Activated CD4-positive, alpha-beta memory T cell treated with anti-CD3 and anti-CD28 coated beads, Interleukin-2, amount 10 ng/mL, durations not matched to agents 7 days and 5 days (primary cell): ENCODE measurements at places on chromosomes 4 and X. TPM values are rescaled to one million over a fixed set of nuclear protein-coding genes. Genes with fewer than 3 reads are reported as not detected.
A peak's percentile ranks its signal among the peaks of the same experiment; 100 is the strongest.

DNA sequence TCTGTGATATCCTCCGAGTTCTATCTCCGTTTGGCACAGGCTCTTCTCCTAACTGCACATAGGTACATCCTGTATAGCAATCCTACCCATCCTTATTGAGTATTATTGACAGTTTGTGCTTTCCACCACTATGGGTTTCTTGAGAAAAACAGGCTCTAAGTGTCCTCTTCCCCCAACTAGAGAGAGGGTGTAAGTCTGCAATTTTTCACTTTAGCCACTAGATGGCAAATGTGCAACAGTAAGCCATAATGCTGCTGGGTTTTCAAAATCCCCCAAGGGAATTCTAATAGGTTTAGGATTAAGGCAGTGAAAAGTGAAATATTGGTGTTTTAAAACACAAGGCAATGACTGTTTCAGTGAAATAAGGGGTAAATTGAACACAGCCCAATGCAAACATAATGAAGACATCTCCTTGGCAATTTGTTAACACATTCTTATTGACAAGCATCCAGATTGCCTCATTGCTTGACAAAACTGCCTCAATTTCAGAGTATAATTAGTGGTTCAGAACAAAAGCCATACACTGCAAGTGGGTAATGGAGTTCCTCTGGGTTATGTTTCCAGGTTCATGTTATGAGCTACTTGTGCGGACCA lies 239.0 kb upstream of the HTR2C start:
- DNase-seq: no peak

- DNase-seq: no peak
Observed at GRCh38 chr4:124902001-124902515, 189.5 kb upstream of the ANKRD50 start.

DNA sequence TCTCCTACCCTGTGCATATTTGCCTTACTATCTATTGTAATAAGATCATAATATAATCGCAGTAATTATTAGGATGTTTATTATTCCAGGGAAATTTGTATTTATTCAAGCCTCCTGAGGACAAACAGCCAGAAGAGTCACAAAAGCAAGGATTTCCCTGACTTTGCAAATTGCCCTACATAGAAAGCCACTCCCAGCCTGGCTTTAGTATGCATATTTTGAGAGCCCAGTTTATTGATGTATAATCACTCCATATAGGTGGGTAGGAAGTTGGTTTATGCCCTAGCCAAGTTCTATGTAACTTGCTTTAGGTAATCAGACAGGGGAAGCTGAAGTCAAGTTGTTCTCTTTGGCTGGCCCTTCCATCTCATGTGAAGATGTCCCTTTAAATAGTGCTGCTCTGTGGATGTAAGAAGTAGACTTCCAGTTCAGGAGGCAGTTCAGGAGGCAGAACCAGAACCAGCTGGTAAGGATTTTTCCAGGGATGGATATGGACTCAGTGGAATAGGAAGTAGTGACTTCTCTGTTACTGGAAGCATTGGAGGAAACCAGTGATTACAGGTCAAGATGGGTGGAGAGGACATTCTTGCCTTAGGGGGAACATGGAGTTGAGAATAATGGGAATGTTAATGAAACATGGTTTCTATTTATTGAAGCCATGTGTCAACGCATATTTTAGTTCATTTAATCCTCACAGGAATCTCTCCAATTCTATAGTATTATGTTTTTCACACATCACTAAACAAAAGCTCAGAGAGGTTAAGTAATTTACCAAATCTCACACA lies 70.5 kb upstream of the KIT start:
- no peak for DNase-seq

GRCh38 chr4:121950212-121950679 lies 1.6 kb downstream of the TRPC3 start:
- DNase-seq: peak; percentile 85

DNA sequence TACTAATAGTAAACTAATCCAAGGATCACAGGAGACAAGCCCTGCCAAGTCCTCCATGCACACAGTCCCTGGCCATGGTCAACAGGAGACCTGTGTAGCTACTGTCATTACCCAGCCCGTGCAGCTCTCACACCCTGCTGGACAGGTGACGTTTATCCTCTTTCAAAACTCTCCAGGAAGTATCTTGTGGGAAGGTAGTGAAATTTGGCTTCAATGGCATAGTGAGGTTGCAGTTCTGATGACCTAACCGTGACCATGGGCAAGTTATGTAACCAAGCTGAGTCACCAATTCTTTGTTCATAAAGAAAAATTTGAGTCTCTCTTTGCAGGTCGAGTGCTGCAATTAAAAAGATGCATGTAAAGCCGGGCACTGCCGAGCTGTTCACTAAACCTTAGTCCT lies 11.3 kb upstream of the SLC2A9 start:
- DNase-seq: no peak

DNA sequence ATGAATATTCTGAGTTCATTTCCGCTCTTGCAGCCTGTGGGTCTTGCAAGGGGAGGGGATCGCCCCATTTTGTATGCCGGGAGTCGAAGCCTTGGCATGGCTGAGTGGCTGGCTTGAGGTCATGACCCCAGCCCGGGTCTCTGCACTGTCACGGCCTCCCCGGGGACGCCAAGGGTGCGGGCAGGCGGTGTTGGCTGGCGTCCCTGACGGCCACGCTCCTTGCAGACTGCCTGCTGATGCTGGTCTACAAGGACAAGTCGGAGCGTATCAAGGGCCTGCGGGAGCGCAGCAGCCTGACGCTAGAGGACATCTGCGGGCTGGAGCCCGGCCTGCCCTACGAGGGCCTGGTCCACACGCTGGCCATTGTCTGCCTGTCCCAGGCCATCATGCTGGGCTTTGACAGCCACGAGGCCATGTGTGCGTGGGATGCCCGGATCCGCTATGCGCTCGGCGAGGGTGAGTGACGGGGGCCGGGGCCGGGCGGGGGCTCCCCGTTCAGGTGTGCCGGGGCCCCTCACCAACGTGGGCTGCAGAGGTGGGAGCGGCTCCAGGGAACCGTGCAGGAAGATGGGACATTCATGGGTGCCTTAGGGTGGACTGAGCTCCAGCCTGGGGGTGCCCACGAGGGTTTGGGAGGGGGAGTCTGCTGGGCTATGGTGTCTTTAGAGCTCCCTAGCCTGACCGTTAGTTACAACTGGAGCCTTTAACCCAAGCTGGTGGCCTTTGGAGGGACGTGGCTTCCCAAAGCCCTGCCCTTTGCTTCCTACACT lies 10.3 kb downstream of the DOK7 start:
- DNase-seq: no peak

GRCh38 chrX:22526339-22526738 lies 253.6 kb downstream of the CBLL2 start:
- no peak for DNase-seq

GRCh38 chr4:5821665-5822358 lies 71.1 kb downstream of the CRMP1 start:
- DNase-seq: no peak

GRCh38 chr4:70749313-70749712 lies 27.5 kb downstream of the RUFY3 start:
- no peak for DNase-seq

DNA sequence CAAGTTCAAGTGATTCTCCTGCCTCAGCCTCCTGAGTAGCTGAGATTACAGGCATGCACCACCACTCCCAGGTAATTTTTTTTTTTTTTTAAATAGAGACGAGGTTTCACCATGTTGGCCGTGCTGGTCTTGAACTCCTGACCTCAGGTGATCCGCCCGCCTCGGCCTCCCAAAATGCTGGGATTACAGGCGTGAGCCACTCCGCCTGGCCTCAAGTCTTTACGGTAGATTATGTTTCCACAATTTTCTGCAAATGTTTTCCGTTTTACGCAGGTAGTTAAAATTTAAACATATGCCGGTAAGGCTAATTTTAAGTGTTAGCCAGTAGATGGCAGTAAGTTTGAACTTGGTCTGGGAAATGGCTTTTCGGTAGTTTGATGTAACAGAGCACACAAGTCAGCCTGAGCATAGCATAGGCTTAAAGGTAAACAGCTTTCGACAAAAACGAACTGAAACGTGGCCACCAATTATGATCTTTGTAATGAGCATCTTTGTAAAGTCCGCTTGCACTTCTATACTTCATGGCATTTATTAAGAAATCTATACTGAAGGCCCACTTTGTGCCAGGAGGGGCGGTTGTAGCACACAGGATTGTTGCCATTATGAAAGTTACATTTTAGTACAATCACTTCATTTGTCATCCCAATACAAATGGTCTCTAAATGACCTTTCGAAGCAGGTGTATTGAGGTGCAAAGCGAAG lies 31.1 kb downstream of the CCKAR start:
- DNase-seq: no peak

GRCh38 chrX:107480272-107480671 lies 30.8 kb downstream of the FRMPD3 start:
- no peak for DNase-seq

DNA sequence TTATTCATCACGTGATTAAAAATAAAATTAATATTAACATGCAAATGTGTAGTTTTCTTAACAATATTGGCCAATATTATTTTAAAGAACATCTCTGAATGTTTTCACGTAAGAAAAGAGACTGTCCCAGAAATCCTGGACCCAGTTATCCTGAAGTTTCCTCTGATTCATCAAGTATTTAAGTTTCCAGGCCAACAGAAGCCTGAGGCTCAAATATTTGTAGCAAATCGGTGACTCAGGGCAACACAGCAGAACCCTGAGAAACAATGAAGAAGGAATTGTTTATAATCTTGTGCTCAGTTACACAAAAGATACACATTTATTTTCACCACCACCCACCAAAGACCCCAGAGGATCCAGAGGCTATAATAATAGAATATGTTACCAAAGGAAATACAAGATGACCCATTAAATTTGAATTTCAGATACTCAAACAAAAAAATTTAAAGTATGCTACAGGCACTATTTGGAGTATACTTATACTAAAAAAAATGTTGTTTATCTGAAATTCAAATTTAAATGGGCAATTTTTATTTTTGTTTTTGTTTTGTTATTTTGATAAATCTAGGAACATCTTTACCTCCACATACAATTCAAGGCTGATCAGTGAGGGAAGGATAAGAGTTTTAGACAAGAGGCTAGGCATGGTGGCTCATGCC lies 33.9 kb upstream of the SLC7A11 start:
- no peak for DNase-seq

- DNase-seq: no peak
Observed at GRCh38 chr4:98626350-98626749, 32.1 kb downstream of the TSPAN5 start.

DUX4 gene
- total RNA-seq: not detected

PAGE2 gene
- not detected for total RNA-seq

BTK gene
- total RNA-seq: 0.10 TPM

GPR50 gene
- total RNA-seq: not detected

RNF175 gene
- not detected for total RNA-seq

PLP2 gene
- total RNA-seq: 273 TPM

RPGR gene
- 4.5 TPM for total RNA-seq

F11 gene
- total RNA-seq: not detected

OPN1MW gene
- not detected for total RNA-seq
